ENCODE measurements at places on chromosomes 3 and 15.

GRCh38 chr3:146557745-146558144, 13.3 kb upstream of the PLSCR1 start:
- no peak for DNase-seq

DNA sequence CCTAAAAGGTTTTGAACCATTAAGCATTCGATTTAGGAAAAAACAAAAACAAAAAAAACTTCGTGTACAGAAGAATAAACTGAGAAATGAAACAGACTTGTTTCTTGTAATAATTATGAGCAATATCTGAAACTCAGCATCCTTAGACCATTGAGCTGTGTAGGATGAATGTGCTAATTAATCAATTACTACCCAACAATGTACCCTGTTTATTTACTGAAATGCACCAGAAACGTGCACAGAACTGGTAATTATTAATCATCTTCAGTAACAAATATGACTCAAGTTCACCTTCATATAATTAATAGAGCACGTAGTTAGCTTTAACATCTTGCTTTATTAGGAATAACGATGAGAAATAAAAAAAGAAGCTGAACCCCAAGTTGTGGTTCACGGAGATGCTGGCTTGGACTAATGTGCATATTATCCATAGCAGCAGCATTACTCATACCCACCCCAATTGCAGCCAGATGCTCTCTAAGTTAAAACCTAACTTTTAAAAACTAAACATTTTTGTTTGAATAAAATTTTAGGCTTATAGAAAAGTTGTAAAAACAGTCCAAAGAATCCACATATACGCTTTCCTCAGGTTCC, 10.2 kb upstream of the C15orf61 start:
- no peak for DNase-seq

DNA sequence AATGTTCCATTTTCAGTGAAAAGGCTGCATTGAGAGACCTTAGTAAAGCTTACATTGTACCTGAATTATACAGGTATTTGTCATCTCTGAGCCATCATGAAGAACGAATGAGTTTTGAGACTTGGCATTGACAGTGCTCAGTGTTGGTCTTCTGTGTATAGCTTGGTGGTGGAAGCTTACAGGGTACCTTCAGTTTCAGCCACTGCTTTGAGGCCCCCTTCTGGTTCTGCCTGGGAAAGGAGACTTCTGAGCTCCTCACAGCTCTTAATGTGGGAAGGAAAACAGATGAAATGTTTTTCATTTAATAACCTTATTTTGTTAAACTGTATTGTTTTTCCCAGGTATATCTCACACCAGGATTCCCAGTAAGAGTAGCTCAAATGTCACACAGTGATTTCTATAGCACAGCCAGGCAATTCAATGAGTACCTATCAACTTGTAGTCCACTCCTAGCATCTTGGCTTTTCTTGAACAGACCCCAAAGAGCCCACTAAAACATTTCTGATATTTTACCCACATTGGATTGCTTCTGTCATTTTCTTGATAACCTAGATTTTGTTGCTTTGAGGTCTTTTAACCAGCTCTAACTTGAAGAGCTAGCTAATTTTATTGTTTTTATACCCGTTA, 5.6 kb downstream of the SERPINI1 start:
- DNase-seq = no peak

DNA sequence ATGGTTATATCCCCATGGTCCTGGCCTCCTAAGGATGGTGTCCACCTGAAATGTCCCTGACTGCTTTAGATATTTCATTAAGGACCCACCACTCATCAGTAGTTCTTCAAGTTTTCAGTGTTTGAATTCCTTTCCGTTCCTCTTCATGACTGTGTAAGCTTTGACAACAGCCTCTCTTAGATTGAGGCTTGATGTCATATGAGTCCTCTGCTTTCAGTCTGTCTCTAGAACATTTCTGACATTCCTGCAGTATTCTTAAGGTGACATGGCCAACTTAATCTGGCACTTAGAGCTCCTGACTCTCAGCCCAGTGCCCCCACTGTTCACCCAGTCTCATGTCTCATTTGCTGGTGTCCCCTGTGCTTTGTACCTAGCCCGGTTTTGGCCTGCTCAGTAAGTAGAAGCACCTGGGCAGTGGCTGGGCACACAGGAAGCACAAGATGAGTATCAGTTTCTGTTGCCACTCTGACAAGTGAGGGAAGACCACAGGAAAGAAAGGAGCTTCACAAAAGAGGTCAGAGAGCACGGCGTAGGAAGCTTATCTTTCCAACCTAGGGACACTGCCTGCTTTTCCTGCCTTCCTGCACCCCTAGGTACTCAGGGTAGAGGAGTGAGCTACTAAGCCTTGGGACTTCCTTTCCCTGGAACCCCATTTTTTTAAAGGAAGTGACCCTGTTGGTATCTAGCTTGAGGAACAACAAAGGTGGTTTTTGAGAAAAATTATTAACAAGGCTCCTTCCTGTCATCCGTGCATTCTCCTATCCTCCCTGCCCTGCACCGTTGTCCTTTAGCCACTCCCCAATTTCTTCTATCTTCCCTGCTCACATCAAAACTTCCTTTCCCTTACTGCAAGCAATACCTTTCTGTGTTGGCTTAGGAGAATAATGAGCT, 103.1 kb downstream of the KLHL25 start:
- DNase-seq = no peak

- DNase-seq = peak; percentile 60
Observed at GRCh38 chr15:99704444-99704838, 28.8 kb downstream of the LYSMD4 start.

GRCh38 chr15:101470548-101471239, 18.8 kb downstream of the PCSK6 start:
- DNase-seq = no peak

- no peak for DNase-seq
Observed at GRCh38 chr3:179088306-179088705, 16.7 kb upstream of the ZMAT3 start.

DNA sequence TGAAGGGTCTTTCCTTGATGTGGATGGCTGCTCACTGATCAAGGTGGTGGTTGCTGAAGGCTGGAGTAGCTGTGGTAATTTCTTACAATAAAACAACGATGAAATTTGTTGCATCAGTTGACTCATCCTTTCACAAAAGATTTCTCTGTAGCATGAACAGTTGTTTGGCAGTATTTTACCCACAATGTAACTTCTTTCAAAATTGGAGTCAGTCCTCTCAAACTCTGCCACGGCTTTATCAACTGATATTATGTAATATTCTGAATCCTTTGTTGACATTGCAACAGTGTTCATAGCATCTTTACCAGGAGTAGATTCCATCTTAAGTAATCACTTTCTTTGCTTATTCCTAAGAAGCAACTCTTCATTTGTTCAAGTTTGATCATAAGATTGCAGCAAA, 252.6 kb downstream of the UBE2E2 start:
- no peak for DNase-seq

- no peak for DNase-seq
Observed at GRCh38 chr3:44120721-44121582, 120.7 kb upstream of the TOPAZ1 start.

- DNase-seq = no peak
Observed at GRCh38 chr15:90151989-90152645, 49.0 kb upstream of the SEMA4B start.

GRCh38 chr3:128378631-128379347, 87.9 kb downstream of the DNAJB8 start:
- DNase-seq = no peak

DNA sequence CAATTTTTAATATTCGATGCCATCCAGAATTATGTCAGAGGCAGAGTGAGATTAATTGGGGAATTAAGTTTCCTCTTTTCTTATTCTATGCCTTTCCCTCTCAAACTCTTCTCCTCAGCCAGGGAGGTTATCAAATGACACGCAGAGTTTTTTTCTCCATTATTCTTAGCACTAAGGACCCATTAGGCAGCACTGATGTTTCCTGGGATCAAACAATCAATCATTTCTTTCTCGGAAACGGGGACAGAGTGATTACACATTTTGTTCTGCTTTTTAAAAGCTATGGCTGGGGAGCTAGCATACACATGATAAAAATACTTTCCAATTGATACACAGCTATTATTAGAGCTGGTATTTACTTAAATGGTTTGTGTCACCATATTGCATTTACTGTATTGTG, 35.3 kb upstream of the PSMD6 start:
- no peak for DNase-seq

DNA sequence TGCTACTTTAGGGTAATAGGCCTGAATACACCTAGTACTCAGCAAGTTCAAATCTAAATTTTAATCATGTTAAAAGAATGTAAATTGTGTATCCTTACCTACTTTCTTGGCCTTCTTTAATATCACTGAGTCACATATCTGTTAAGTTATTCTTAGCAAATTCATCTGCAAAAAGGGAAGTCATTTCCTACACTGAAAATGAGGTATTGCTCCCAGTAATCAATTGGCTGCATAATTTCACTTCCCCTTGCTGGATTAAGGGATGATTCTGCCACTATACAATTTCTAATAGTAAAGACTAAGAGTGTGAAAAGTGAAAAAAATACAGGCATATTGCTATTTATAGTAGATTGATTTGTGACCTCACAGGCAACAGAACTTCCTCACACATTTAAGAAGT, 47.8 kb downstream of the CCDC54 start:
- DNase-seq = no peak

DNA sequence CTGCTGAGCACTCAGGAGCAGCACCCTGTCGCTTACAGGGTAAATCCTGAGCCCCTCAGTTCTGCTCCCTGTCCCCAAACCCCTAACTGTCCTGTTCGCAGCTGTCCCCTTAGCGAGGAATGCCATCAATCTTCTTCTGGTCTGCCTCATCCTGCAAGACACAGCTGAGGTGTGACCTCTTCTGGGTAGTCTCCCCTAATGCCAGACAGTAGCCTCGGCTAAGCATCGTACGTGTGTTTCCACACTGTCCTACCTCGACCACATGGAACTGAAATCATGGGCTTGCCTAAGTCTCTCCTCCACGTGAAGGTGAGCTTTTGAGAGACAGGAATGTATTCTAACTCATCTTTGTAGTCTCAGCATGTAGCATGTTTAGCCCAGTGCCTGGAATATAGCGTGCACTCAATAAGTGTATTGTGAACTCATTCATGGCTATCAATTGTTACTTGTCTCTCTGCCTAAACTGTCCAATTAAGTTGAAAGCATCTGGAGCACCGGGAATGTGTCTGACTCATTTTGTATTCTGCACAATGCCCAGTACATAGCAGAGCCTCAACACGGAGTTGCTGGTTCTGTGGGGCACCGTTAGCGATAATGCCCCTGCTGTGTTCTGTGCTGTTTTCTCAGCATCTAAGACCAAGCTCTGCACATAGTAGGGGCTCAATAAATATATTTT, 90.2 kb downstream of the HES1 start:
- no peak for DNase-seq

GRCh38 chr3:52068730-52069129, 12.4 kb upstream of the DUSP7 start:
- DNase-seq = no peak

GRCh38 chr3:122074621-122075265, 19.6 kb downstream of the CD86 start:
- no peak for DNase-seq

DNA sequence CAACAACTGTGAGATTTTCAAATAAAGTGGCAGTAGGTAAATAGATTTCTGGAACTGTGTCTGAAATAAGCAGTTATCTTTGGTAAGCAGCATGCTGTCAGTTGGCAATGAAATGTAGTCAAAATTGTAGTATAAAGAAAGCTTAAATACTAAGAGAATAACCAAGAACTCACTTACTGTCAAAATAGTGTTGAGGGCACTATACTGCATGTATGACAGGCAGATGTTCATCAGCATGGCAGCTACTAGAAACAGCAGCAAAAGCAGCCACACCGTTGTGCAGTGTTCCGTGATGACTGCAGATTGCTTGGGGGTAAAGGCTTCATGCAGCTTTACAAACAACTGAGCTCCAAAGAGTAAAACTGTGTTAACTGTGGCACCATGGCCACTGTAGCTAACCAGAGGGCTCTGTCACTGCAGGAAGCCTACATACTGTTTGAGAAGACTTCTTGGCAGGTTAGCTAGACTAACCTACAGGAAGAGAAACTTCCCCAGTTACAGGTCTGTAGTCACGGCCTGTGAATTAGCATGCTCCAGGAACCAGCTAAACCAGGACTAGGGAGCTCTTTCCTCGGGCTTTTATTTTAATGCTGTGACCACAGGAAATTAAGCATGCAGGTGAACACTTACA, 459.7 kb downstream of the TBL1XR1 start:
- DNase-seq = no peak

GRCh38 chr3:118101891-118102290, 932.8 kb downstream of the IGSF11 start:
- no peak for DNase-seq

GRCh38 chr15:85044894-85045293, 63.2 kb downstream of the PDE8A start:
- DNase-seq = no peak

GRCh38 chr15:71120428-71120944, 5.2 kb downstream of the THSD4 start:
- no peak for DNase-seq

DNA sequence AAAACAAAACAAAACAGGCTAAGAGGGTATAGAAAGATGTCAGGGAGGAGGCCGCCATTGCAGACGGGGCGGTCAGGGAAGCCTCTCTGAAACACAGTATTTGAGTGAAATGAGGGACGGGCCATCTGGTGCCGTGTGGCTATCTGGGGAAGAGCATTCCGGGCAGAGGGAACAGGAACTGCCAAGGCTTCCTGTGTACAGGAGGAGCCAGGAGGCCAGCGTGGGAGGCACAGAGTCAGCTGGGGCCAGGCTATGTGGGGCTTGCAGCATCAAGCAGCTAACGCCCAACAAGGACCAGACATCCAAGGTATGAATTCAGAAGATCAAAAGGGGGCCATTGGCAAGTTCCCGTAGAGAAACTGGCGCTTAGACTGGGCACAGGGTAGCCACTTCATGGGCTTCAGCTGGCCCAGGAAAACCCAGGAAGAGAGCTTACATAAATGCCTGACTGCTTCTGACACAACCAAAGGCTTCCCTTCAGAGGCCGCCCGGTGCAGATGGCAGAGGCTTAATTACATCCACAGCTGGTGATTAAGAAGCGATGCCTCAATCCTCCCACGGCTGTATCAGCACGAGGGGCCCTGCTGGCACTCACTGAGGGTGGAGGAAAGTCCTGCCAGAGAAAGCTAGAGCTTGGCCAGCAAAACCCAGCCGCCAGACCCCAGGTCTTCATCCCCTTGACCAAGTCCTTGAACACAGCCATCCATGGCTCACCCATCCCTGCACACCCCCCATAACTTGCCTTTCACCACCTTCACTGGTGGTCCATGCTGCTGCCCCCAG, 144.9 kb downstream of the MEGF11 start:
- DNase-seq = no peak

- no peak for DNase-seq
Observed at GRCh38 chr15:71281256-71281655, 166.0 kb downstream of the THSD4 start.

- DNase-seq = no peak
Observed at GRCh38 chr3:49079270-49079669, 14.6 kb downstream of the QRICH1 start.

GRCh38 chr15:90362936-90363212, 10.8 kb downstream of the ZNF774 start:
- no peak for DNase-seq

- peak; percentile 86 for DNase-seq
Observed at GRCh38 chr3:46947981-46948791, 28.4 kb downstream of the CCDC12 start.

- no peak for DNase-seq
Observed at GRCh38 chr15:44788748-44789147, 52.4 kb downstream of the TRIM69 start.

GRCh38 chr3:13199006-13199776, 126.0 kb upstream of the IQSEC1 start:
- DNase-seq = no peak

Measured in keratinocyte (primary cell).